ENCODE measurements at places on chromosomes 6 and 20.

DNA sequence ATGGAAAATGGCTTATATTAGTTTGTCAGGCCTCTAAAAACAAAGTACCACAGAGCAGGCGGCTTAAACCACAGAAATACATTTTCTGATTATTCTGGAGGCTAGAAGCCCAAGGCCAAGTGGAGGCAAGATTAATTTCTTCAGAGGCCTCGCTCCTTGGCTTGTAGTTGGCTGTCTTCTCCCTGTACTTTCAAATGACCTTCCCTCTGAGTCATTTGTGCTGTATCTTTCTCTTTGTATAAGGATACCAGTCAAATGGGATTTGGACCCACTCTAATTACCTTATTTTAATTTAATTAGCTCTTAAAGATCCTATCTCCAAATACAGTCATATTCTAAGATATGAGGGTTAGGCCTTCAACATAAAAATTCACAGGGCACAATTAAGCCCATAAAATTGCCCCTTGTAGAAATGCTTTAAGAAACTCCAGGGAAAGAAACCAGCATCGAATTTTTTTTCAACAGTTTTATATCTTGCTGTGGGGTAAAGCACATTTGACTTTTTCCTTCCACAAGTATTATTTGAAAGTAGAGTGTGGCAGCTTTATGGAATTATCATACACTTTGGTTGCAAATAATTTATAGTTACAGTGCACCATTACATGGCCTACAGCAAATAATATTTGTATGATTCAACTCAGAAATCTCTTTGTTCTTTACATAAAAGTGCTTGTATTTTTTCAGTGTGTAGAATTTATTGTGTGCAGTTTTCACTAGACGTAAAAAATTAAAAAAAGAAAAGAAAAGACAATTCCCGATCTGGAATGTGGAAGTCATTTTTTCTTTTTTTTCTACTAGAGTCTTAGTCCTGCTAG lies 706.1 kb downstream of the KIF16B start:
- no peak for DNase-seq

DNA sequence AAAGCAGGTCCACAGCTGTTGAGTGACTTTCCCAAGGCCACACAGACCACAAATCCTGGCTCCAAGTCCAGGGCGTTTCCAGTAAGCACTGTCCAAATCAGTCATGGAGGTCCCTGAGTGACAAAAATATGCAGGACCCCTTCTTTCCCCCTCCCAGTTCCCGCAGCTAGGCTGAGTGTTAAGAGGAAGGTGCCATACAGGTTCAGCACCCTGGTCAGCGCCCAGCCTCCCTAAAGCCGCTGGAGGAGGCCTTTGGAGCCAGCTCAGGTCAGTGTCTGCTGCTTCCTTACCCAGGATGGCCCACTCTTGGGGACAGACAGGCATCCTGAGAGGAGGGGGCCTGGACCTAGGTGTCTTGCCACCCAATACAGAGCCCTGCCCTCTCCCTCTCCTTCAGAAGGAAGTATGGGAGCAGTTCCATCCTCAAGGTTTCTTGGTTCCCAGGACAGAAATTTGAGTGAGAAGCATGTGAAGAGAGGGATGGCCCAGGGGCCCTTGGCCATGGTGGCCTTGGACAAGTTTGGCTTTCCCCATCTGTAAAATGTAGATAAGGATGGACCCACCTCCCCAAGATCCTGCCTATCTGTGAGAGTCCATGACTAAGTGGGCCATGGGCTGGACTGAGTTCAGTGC lies 13.2 kb downstream of the TMEM74B start:
- DNase-seq: peak; percentile 24

- DNase-seq: no peak
Measured at GRCh38 chr6:119322715-119323350, 26.7 kb downstream of the MAN1A1 start.

DNA sequence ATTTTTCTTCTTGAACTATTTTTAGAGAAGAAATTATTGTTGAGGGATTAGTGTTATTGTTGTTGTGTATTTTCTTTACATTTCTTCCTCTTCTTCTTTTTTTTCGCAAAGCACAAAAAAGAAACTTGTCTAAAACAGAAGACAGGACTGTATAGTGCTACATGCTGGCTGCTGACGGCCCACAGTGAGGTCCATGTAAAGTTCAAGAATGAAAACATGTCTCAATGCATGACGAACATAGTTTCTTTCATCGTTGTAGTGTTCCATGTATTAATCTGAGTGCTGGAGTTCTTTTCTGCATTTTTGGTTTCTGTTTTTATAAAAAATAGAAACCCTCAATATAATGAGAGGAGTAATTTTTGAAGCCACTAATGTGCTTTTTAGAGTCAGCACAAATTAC lies 462.9 kb upstream of the MARCKS start:
- DNase-seq: no peak

- peak; percentile 32 for DNase-seq
Measured at GRCh38 chr6:39029156-39030011, 19.2 kb upstream of the GLP1R start.

DNA sequence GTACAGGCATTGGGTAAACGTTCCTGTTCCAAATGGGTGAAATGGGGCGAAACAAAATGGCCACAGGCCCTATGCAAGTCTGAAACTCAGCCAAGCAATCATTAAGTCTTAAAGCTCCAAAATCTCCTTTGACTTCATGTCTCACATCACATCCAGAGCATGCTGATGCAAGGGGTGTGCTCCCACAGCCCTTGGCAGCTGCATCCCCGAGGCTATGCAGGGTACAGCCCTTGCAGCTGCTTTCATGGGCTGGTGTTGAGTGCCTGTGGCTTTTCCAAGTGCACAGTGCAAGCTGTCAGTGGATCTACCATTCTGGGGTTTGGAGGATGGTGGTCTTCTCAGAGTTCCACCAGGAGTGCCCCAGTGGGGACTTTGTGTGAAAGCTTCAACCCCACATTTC lies 270.0 kb upstream of the CDYL start:
- DNase-seq: no peak
